ENCODE measurements at places on chromosomes 11 and 22.

DNA sequence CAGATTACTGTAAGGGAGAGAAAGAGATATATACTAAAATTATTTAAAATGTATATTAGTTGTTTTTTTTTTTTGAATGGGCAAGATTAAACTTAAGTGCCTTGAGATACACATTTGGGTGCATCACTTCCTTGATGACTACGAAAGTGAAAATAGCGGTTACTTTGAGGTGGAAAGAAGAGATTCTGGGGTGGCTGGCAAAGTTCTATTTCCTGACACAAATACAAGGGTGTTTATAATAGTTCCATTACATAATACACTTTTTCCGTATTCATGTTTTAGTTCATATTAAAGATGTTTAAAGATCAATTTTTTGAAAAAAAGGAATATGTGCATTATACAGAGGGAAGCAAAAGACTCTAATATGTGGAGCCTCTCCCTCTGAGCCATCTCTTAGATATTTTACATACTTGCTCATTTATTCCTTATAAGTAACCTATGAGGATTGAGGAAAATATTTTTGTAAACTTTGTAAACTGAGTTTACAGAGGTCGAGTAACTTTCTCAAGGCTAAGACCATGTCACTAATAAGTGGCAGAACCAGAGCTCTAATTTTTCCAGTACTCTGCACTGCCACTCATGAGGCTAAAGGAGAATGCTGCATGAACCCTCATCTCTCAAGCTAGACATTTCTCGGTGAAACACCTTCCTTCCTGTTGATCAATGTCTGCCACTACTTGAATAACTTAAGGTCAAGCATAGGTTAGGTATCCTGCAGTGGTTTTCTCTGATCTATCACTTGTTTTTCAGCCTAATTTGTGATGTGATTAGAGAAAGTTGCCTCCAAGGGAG is 58.6 kb downstream of the DDIAS start:
- DNase-seq = no peak

DNA sequence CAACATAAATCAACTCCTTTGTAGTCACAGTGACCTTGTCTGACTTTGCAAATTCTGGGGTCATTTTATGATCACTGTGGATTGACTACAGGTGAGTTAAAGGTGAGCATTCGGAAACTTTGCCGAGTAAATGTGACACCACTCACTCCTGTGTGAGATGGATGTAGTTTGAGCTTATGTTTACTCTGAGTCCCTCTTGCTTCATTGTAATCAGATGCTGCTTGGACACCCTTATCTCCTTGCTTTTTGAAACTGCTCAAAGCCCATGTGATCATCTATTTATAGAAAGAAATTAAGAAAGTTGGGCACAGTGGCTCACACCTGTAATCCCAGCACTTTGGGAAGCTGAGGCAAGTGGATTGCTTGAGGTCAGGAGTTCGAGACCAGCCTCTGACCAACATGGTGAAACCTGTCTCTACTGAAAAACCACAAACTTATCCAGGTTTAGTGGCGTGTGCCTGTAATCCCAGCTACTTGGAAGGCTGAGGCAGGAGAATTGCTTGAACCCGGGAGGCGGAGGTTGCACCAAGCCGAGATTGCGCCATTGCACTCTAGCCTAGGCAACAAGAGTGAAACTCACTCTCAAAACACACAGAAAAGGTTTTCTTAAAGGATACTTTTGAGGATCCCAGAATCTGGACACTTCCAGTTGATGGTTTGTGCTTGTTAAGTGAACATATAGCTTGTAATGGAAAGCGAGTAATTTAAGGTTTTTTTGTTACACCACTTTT is 7.2 kb downstream of the FAM118A start:
- DNase-seq = no peak

- DNase-seq = no peak
Observed at GRCh38 chr11:83643115-83643514, 356.9 kb upstream of the CCDC90B start.

- DNase-seq = no peak
Observed at GRCh38 chr11:87022254-87022653, 15.5 kb upstream of the TMEM135 start.

DNA sequence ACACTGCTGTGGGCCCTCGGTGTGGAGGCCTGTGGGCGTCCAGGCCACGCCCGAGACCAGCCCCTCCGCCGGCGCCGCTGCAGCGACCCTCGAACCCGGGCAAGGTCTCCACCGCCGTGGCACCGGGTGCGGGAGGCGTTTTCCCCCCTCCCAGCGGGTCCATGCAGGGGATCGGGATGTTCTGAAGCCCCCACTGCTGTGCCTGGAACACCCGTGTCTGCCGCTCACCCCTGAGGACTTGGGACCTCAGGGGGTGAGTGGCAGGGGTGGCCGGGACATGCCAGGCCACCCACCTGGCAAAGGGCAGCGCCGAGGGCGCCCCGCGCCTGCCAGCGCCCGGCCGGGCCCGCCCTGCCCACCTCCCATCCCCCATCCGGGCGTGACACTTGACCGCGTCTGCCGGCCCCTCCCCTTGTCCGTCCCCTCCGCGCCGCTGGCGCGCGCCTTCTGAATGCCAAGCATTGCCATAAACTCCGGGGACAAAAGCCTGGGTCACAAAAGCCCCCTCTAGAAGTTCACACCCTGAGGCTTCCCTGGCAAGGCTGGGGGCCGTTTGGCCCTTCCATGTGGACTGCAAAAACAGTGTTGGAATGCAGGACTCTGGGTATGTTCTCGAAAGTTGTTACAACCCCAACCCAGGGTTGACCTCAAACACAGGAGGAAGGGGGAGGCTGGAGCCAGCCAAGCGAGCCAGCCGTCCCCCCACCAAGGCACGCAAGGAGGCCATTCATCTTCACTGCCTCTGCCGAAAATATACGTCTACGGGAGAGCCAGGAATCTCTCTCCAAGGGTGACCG is 819 bp upstream of the KCNQ1OT1 start:
- no peak for DNase-seq

- DNase-seq = no peak
Observed at GRCh38 chr22:33440756-33441155, 382.6 kb upstream of the SYN3 start.

- no peak for DNase-seq
Observed at GRCh38 chr11:27254744-27255446, 108.1 kb downstream of the CCDC34 start.

DNA sequence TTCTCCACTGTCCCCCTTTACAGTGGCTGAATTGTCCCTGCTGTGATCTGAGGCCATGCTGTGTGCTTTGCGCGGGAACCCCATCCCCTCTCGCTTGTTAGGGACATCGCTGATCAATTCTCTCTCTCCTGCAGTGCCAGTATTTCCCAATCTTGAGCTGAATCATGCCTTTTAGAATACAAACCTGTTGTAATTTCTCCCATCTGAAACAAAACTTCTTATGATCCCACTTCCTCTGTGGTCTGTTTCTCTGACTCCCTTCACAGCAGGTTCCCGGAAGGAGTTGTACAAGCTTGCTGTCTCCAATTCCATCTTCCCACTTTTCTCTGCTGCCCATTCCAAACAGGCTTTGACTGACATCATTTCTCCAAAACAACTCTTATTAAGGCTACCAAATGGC is 16.8 kb downstream of the ADAMTS15 start:
- no peak for DNase-seq

GRCh38 chr11:116644201-116644940 is 128.4 kb downstream of the BUD13 start:
- DNase-seq = no peak

Data from NCI-H524 (cell line).